ENCODE measurements at places on chromosomes 2 and 18. TPM values are rescaled to one million over a fixed set of nuclear protein-coding genes. Genes with fewer than 3 reads are reported as not detected.

The PSMA8 gene
- not detected for total RNA-seq

The LGALSL gene
- 12.1 TPM for total RNA-seq

The SERPINB2 gene
- total RNA-seq: 85.1 TPM

The APCDD1 gene
- total RNA-seq: 0.51 TPM

The VWA3B gene
- not detected for total RNA-seq

The TANC1 gene
- 41.2 TPM for total RNA-seq

DNA sequence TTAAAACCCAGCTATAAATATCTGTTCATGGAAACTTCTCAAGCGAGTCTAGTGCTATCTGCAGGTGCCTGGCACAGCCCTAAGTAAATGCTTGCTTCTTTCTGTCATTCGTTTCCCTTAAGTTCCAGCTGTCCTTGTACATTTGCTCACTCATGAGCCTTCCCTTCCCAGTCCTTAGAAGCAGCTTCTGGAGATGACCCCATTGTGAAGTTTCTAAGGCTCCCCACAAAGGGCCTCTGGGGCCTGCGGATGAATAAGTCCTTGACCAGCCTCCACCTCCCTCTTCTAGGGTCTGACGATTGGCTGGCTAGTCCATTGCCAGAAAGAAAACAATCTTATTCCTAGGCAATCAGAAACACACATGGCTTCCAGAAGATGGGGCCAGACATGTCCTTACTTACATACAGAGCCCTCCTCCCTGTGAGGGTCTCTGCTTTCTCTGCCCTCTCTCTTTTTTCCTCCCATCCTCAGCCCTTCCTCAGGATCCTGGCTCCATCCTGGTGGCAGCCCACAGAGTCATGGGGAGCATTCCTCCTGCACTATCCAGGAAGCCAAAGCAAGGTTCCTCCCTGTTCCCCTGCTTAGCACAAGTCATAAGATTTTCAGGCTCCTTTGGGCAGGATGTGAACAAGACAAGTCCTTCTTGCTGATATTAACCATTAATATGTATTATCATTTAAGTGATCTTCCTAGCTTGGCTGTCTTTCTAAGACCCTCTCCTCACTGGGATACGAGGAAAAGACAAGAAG lies 87.3 kb downstream of the TNFRSF11A start:
- DNase-seq: no peak

GRCh38 chr18:79899609-79900445 lies 51.6 kb downstream of the SLC66A2 start:
- DNase-seq: no peak

DNA sequence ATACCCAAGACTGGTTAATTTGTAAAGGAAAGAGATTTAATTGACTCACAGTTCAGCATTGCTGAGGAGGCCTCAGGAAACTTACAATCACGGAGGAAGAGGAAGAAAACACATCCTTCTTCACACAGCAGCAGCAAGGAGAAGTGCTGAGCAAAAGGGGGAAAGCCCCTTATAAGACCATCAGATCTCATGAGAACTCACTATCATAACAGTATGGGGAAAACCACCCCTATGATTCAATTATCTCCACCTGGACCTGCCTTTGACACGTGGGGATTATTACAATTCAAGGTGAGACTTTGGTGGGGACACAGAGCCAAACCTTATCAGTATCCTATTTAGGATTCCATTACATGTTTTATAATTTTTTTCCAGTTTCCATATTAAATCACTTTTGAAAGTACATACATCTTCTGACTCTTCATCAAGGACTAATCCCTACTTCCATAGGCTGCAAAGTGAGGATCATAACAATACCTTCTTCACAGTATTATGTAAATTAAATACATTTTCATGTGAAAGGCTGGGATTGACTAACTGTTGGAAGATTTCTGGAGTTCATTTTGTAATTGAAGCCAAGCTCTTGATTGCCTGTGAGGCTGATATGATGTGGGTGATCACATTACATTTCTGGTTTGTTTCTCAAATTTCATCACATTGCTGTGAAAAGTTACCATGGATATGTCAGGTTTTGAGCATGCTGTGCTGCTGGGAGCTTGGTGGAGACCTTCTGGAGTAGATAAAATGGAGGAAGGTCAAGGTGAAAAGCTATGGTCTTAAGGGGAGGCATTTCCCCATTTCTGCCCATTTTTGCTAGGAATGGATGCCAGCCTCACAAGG lies 31.7 kb upstream of the CERS6 start:
- DNase-seq: no peak

- DNase-seq: no peak
These were observed 14.9 kb downstream of the ATOH8 start for GRCh38 chr2:85768713-85769112.

DNA sequence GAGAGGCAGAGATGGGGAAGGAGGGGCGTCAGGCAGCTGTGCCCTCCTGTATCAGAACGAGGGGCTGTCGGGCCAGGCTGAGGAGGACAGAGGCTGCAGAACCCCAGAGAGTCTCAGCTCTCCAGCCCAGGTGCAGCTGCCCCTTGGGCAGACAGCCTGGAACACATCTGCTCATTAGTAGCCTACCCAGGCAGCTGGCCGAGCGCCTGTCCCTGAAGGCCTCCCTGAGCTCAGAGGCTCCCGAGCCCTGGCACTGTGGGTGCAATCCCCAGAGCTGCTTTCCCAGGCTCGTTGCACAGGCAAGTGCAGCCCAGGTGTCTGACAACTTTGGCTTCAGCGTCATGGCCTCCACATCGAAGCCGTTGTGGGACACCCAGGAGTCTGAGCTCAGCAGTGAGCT lies 13.1 kb upstream of the TMEM185B start:
- DNase-seq: no peak

Measured in Calu3 (cell line).